ENCODE measurements at places on chromosomes 3 and 15. TPM values are rescaled to one million over a fixed set of nuclear protein-coding genes. Genes with fewer than 3 reads are reported as not detected.

PAK6 gene
- total RNA-seq: under 0.01 TPM

SNRPN gene
- total RNA-seq: 139 TPM

FAM219B gene
- total RNA-seq: 53.8 TPM

FAM81A gene
- 0.33 TPM for total RNA-seq

SLC27A2 gene
- 0.66 TPM for total RNA-seq

EPB42 gene
- not detected for total RNA-seq

FEZF2 gene
- total RNA-seq: not detected

FOXB1 gene
- total RNA-seq: not detected

AADAC gene
- 0.77 TPM for total RNA-seq

GHSR gene
- not detected for total RNA-seq

FBXL22 gene
- total RNA-seq: 0.50 TPM

ABTB1 gene
- total RNA-seq: 8.2 TPM

TMEM207 gene
- not detected for total RNA-seq

C3orf49 gene
- total RNA-seq: not detected

ONECUT1 gene
- total RNA-seq: not detected

SPATA12 gene
- not detected for total RNA-seq

STRA6 gene
- total RNA-seq: 0.17 TPM

RHOV gene
- total RNA-seq: not detected

SLC9C1 gene
- total RNA-seq: not detected

PRR23B gene
- not detected for total RNA-seq

CA12 gene
- total RNA-seq: 48.4 TPM

MYO5A gene
- 24.4 TPM for total RNA-seq

GOLGA8O gene
- total RNA-seq: 0.99 TPM

C3orf20 gene
- total RNA-seq: not detected

RAMAC gene
- 26.6 TPM for total RNA-seq

EAF2 gene
- total RNA-seq: 2.1 TPM

RBP2 gene
- total RNA-seq: not detected

FMN1 gene
- 27.7 TPM for total RNA-seq
